Activated T-cell treated with anti-CD3 and anti-CD28 coated beads for 4 hours (primary cell): ENCODE measurements at places on chromosomes 4 and X.

GRCh38 chr4:71004281-71004851, 10.9 kb downstream of the DCK start:
- DNase-seq = no peak

GRCh38 chrX:118872102-118872566, 48.5 kb downstream of the ZCCHC12 start:
- no peak for DNase-seq

DNA sequence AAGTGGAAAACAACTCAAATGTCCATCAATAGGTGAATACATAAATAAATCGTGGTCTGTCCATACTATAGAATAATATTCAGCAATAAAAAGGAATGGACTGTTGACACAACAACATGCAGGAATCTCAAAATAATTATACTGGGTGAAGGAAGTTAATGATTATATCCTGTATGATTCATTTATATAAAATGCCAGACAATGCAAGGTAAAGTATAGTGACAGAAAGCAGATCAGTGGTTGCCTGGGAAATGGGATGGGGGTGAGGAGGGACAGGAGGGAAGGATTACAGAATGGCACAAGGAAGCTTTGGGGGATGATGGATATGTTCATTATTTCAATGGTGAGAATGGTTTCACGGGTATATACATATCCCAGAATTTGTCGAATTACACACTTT, 12.3 kb downstream of the PYURF start:
- no peak for DNase-seq

GRCh38 chr4:9611101-9611500, 166.9 kb downstream of the DEFB131A start:
- no peak for DNase-seq

DNA sequence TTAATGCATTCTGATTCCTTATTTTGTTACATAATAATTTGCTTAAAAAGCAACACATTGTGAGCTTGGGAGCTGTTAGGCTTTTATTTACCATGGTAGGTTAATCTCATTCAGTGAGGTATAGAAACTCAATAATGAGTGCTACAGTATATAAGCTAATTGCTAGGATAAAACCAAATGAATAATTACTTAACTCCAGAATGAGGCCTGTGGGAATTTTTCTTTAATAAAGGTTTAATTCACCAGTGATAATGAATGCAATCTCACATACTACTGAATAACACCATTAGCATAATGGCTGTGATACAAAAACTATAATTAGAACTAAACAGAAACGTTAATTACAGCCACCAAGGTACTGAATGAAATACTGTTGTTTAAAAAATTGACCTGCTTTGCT, 326.3 kb downstream of the IQCM start:
- no peak for DNase-seq

DNA sequence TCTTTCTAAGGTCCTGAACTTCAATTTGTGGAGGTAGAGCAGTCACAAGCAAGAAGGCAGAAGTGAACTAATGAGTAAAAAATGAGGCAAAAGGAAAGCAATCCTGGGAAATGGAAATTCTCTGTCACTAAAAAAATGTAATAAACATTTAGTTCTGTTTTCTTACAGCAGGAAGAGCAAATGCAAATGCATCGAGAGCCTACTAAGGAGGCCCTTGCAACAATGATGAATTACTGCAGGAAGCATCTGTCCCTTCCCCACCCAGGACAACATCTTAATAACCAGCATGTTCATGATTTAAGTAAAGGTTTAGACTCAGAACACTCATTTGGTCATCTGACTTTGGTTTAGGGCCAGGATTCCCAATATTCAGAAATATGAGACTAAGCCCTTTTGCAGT, 341.4 kb upstream of the NOCT start:
- no peak for DNase-seq
